ENCODE measurements at places on chromosomes 3 and 15.

DNA sequence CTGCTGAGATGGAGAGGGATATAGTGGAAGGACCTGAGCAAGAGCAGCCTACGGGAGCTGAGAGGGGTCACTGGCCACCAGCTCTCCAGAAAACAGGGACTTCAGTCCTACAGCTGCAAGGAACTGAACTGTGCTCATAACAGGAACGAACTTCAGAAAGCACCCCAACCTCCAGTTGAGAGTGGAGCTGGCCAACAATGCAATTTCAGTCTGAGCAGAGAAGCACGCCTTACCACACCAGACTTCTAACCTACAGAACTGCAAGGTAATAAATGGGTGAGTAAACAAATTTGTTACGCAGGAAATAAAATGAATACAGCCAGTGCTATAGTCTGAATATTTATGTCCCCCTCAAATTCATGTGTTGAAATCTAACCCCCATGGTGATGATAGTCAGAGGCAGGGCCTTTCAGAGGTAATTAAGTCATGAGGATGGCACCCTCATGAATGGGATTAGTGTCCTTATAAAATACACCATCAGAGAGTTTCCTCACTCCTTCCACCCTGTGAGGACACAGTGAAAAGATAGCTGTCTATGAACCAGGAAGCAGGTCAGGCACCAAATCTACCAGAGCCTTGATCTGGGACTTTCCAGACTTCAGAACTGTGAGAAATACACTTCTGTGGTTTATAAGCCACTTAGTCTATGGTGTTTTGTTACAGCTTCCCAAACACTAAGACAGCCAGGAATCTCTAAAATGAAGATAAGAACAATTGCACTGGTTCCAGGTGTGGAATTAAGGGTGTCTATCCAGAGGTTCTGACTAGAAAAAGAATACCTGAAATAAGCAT lies 58.6 kb downstream of the SYNM start:
- DNase-seq = no peak

DNA sequence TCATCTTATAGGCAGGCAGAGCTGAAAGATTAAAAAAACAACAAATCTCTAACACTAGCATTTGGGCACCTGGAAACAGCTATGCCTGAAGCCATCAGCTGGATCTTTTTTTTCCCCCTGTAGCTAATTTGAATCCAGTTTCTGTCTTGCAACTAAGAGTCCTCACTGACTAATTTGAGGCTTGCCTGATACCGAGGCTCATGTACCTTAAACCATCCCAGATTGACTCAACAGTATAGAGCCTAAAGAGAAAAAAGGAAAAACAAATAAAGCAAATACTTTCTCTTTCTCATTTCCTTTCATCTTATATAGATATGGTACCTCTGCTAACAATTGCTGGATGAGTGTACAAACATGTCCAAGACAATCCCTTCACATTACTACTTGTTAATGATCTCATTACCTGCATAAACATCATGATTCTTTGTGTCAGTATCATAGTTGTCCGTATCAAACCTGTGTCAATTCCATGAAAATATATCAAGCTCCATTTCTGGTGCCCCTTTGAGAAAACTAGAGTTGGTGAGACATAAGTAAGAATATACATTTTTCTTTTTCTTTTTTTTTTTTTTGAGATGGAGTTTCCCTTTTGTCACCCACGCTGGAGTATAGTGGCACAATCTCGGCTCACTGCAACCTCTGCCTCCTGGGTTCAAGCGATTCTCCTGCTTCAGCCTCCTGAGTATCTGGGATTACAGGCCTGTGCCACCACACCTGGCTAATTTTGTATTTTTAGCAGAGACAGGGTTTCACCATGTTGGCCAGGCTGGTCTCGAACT lies 43.1 kb downstream of the BHLHE40 start:
- no peak for DNase-seq

GRCh38 chr15:25688166-25688565 lies 175.0 kb downstream of the ATP10A start:
- no peak for DNase-seq

GRCh38 chr3:123116116-123116515 lies 49.3 kb downstream of the PDIA5 start:
- no peak for DNase-seq

DNA sequence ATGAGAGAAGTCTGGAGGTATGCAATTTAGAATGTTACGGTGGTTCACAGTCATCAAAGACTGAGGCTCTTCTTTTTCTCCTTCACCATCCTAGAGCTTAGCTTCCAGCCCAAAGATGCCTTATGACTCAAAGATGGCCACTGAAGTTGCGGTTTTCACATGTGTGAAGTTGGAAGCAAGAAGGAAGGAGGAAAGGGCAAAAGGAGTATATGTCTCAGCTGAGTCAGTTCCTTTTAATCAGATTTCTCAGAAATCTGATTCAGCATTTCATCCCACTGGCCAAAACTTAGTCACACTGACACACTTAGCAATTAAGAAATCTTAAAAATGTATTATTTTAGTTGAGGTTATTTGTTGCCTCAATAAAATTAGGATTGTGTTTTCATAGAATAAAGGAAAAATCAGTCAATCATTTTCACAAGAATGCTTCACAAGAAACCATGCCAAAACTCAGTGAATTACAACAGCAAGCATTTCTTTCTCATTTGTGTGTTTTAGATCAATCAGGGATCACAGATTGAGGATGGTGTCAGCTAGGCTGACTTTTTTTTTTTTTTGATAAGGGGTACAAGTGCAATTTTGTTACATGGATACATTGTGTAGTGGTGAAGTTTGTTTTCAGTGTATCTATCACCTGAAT lies 211.1 kb upstream of the GADL1 start:
- DNase-seq = peak; percentile 59

GRCh38 chr3:128324911-128325592 lies 141.6 kb downstream of the DNAJB8 start:
- no peak for DNase-seq

DNA sequence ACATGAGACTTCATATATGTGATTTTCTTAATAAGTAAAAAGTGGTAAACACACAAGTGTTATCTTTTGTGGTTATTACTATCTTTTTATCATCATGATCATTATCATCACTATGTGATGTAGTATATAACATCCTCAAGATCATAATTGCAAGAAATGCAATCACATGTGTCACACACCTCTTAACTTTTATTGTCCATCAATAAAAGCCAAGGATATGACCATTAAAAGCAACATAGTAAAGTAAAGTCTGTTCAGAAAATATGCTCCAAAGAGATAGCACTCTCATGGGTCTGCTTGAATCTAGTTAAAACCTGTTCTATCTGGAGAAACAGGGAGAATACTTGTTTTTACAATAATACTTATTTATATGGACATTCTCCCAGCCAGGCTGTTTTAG lies 153.0 kb upstream of the MLF1 start:
- DNase-seq = no peak

GRCh38 chr3:142987080-142987700 lies 14.2 kb upstream of the U2SURP start:
- DNase-seq = no peak

GRCh38 chr3:71051893-71052687 lies 531.4 kb downstream of the FOXP1 start:
- no peak for DNase-seq

- no peak for DNase-seq
These were observed 290.5 kb downstream of the RPLP1 start for GRCh38 chr15:69743091-69743490.

DNA sequence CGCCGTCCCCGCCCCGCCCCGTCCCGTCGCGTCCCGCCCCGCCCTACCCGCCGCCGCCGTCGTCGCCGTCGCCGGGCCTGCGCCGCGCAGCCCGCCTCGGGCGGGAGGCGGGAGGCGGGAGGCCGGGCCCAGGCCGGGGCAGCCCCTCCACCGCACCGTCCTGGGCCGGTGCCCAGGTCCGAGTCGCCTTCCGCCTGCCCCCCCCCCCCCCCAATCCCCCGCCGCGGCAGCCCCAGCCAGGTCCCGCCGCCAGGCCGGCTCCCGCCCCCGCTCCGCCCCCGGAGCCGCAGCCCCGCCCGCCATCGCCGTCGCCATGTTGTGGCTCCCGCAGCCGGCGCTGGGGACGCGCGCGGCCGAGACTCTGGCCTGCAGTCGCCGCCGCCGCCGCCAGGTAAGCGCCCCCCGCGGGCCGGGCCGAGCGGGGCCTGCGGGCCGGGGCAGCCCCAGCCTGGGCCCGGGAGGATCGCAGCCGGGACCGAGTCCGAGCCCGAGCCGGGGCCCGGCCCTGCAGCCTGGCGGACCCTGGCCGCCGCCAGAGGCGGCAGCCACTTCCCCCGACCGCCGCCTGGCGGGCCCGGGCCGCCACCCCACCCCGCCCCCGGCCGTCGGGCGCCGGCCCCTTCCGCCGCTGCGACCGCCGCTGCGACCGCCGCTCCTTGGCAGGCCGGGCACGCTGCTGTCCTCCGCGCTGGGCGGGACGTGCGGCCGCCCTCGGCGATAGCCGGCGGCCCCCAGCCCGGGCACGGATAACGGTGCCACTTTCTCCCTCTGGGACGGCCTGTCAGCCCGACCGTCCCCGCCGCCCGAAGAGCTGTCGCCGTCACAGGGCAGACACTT lies at the start of gene ZNF592:
Gene ZNF592, plus strand, starts transcription at position 319 of the 837 bp plus-strand sequence. CDS start 34,084 bp downstream, outside the sequence.
- peak; percentile 90 for DNase-seq

DNA sequence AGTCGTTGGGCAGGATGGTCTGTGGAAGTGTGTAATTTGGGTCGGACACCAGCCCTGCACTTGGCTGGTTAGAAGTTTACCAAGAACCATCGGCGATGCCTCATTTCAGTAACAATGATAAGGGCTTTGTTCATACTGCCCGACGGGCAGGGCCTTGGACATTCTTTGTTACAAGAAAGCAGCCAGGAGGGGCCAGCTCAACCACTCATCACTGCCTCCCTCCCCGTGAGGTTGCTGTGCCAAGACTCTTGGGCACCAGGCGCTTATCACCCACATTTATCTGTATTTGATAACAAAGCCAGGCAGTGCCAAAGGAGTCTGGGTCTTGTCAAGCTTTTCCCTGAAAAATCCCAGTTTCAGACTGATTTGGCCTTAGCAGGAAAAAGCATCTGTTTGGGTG lies 235.0 kb downstream of the ADAMTS17 start:
- DNase-seq = no peak

- no peak for DNase-seq
These were observed 24.1 kb upstream of the ARHGEF3 start for GRCh38 chr3:56825567-56826438.

DNA sequence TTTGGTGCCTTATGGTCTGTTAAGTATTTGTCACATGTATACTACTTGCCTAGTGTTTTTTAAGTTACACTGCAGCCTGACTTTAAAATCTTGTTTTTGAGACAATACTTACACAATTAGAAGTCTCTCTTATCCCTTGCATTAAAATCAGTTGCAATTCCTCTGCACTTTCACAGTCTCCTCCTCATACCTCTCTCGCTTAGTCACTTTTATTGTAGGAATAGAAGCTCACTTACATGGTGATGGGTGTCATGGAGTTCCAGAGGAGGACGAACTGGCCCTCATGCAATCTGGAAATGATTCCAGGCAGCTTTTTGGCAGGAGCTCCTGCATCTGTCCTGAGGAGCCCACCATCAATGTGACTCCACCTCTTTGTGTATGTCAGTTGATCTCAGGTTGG lies 238.4 kb upstream of the TBC1D5 start:
- DNase-seq = no peak

DNA sequence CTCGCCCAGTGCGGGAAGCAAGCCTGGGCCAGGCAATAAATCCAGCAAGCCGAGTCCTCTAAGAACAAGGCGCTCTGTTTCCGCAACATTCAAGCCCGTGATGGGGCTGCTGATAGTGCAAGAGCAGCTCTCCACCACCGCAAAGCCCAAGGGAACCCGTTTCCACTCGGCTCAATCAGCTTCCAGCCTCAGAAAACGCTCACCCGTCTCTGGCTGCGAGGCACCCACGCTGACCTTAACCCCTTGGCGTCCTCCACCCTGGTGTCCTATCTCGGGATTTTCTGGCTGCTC lies 17.8 kb downstream of the SPATA12 start:
- no peak for DNase-seq

GRCh38 chr15:48325400-48325799 lies 5.8 kb upstream of the DUT start:
- no peak for DNase-seq

DNA sequence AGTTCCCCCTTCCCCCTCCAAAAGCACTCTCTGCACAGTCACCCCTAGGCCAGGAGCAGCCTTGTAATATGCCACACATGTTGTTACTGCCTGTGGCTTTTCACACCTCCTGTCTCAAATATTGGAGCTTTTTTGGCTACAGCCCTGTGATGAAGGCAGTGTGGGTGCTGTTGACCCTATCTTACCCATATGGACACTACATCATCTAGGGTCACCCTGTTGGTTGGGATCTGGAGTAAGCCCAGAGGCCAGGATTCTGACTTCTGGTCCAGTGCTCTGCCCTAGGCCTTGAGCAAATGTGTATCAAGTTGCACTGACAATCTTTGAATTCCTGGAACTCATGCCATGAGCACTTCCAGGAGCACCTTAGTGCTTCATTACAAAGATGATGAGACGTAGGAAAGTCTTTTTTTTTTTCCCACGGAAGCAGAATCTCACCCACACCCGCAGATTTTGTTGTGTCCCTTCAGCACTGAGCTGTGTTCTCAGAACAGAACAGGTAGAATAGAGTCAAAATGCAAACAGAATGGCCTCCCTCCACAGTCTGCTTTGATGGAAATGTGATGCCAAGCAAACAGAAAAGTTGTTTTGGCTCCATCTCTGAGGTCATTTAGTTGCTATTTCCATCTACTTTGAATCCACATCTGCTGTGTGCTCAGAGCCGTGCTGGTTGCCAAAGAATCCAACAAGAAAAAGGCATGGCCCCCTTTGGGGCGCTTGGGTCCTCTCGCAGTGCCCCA lies 49.6 kb downstream of the SMAD3 start:
- no peak for DNase-seq

DNA sequence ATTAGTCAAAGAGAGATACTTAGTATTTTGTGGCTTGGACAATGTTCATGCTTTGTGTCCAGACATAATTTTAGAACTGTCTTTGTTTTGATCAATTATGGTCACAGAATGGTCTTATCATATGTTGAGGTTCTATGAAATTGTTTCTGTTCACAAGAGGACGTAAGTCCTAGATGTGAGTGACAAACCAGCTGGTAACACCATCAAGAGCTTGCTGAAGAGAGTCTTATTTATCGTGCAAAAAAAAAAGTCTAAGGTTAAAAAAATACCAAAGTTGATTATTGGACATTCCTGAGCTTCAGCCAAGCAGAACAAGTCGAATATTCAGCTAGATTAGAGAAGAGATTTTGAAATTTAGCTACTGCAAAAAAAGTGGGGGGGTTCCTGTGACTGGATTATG lies 495.9 kb upstream of the NAALADL2 start:
- DNase-seq = no peak

DNA sequence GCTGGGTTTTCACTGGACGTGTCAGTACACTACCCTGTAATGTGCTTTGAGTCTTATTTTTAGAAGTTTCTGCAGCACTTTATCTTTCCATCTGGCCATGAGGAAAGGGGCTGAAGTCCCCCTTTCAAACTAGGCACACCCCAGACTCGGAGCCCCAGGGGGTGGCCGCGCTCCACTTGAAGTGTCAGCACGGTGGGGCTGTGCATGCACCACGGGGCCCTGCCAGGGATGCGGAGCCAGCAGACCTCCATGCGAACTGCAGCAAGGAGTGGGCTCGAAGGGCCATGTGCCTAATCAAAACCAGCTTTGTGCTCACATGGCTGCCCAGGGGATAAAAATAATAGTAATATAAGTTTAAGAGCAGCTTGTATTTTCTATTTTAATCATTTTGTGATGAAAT lies 100.9 kb upstream of the HACD2 start:
- no peak for DNase-seq

GRCh38 chr15:67127331-67127664 lies 61.9 kb downstream of the SMAD3 start:
- DNase-seq = no peak

Data from urothelium cell line (cell line).